ENCODE measurements at places on chromosomes 12 and 14.

- no peak for DNase-seq
These were observed 2.0 kb downstream of the PELI2 start for GRCh38 chr14:56120091-56120691.

DNA sequence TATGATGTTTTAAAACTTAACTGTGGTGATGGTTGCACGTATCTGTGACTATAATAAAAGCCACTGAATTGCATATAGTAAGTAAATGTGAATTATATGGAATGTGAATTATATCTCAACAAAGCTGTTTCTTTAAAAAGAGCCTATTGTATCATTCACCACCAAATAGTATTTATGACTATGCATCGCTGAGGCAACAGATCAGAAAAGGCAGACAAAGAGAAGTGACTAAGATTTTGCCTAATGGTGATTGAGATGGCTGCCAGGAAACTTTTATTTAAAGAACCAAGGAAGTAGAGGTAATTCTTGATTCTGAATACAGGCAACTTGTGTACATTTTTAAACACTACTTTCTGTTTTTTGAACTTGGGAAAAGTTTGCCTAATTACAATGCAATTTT lies 31.7 kb downstream of the DHRS7 start:
- DNase-seq: no peak

GRCh38 chr14:27845241-27845850 lies 921.2 kb upstream of the FOXG1 start:
- DNase-seq: no peak

DNA sequence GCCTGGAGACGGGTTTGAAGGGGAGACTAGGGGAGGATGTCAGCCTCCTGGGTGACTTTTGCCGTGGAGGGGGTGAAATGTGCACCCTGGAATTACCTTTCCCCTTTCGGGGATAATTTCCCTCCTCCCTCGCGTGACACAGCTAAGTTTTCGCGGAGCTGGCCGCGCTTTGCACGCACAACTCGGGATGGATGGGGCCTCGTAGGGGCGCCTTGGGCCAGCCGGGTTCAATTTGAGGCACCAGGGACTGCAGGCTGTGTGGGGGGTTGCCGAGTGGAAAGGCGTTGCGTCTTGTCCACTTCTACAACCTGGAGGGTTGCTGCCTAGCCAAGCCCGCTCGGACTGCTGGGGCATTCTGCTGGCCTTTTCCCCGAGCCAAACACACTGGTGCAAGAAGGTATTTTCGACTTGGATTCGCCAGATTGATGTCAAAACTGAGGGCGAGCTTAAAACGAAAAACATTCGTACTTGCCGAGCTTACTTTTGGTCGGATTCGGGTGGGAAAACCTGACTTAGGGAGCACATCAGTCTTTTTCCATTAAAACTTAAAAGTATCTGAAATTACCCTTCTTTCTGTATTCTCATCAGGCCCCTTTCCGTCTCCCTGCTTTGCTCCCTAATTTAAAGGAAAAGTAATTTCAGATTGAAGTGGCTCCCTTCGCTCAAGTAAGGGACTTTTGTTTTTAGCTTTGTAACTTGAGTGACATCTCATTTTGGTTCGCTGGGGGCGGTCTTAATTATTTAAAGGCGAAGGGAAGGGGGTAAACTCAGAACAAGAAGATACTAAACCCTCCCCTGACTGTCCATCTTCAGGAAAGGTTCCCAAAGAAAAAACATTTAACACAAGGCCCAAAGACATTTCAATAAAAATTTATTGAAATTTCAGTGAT lies 14.3 kb downstream of the TBX3 start:
- no peak for DNase-seq

- DNase-seq: no peak
These were observed 7.4 kb upstream of the C14orf180 start for GRCh38 chr14:104572024-104572626.

DNA sequence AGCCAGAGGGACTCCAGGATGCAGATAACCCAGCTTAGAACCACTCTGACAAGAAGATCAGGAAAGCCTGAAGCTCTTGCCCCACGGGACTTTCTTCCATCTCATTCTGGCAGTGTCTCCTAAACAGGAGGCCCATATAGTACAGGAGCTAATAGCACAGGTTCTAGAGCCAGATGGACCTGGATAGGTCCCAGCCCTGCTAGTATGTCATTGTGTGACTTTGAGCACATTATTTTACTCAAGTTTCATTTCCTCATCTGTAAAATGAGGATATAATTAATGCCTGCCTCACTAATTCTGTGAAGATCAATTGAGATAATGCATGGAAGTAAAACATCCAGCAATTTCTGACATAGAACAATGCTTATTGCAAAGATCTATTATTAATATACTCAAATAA lies 66.5 kb upstream of the GZMB start:
- no peak for DNase-seq

- no peak for DNase-seq
These were observed 22.4 kb downstream of the IRF2BPL start for GRCh38 chr14:77006132-77006531.

DNA sequence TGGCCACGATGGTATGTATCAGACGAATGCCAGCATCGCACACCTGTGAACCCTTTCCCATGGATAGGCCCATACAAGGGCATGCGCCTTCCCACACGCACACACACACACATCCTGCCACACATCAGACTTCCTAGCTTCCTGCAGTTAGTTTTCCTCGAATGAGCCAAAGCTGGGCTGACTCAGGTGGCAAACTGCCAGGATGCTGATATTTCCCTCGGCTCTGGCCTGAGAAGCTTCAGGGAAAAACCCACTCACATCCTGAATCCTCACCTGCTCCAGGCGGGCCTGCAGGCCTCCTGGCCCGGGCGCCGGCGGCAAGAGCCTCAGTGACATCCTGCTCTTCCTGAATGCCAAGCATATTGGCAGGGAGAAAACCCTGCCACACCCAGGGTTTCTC lies 22.4 kb downstream of the CALM1 start:
- no peak for DNase-seq

All from CD4-positive, alpha-beta memory T cell (primary cell).